ENCODE measurements at places on chromosomes 5 and 9. TPM values are rescaled to one million over a fixed set of nuclear protein-coding genes. Genes with fewer than 3 reads are reported as not detected.

FOXD4 gene
- 0.25 TPM for total RNA-seq

SARDH gene
- total RNA-seq = 4.0 TPM

DOCK8 gene
- total RNA-seq = 0.78 TPM

PRRC2B gene
- 178 TPM for total RNA-seq

SLC34A3 gene
- 0.15 TPM for total RNA-seq

CDK7 gene
- 45.6 TPM for total RNA-seq

HAVCR2 gene
- 0.25 TPM for total RNA-seq

MOB3B gene
- total RNA-seq = 5.1 TPM

NTNG2 gene
- total RNA-seq = 3.5 TPM

PPP2R2B gene
- total RNA-seq = 71.5 TPM

DNA sequence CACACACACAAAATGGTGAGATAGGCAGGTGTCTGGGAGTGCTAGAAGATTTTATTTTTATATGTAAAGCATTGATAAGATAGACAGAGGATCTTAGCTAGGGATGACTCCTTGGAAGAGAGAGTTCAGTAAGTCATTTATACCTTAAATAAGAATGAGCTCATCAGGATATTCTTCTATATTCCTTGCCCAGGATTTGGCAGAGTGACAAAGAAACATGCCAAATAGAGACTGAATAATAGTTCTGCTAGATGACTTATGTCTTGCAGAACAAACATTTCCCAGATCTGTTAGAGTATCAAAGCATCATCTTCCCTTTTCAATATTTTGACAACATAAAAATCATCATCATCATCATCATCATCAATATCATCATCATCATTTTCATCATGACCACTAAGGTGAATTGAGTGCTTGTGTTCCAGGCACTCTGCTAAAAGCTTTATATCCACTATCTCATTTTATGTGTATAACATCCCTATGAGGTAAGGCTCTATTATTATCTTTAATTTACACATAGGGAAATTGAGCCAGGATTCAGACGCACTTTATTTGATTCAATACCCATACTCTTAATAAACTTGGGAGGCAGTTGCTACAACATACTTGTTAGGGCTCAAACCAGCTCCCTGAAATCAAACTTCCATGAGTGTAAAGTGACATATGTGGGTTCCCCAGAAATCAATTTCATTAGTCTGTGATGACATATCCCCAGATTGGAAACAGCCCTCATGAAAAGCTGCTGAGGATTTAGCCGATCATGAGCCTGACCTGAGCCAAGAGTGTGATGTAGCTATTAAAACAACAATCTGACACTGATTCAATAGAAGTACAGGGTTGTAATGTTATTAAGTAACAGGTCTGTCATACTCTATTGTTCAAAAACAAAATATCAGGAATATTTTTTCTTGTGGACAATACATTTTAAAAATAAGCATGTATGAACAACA lies 176.3 kb upstream of the SEMA6A start:
- ATAC-seq = no peak

GRCh38 chr5:168096525-168096924 lies 194.9 kb upstream of the WWC1 start:
- ATAC-seq = no peak

DNA sequence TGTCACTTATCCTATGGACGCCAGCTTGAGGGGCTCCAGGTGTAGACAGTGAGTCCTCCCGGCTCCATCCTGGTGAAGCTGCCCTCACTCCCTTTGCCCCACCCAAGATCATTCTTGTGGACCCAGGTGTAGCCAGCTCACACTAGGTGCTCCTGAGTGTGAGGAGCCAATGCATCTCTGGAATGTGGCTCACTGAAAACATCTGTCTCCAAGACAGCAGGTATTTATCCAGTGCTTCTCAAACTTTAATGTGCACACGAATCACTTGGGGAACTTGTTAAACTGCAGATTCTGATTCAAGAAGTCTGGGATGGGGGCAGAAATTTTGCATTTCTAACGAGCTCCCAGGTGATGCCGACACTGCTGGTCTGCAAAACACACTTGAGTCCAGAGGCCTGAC lies 13.5 kb upstream of the ENC1 start:
- ATAC-seq = no peak

DNA sequence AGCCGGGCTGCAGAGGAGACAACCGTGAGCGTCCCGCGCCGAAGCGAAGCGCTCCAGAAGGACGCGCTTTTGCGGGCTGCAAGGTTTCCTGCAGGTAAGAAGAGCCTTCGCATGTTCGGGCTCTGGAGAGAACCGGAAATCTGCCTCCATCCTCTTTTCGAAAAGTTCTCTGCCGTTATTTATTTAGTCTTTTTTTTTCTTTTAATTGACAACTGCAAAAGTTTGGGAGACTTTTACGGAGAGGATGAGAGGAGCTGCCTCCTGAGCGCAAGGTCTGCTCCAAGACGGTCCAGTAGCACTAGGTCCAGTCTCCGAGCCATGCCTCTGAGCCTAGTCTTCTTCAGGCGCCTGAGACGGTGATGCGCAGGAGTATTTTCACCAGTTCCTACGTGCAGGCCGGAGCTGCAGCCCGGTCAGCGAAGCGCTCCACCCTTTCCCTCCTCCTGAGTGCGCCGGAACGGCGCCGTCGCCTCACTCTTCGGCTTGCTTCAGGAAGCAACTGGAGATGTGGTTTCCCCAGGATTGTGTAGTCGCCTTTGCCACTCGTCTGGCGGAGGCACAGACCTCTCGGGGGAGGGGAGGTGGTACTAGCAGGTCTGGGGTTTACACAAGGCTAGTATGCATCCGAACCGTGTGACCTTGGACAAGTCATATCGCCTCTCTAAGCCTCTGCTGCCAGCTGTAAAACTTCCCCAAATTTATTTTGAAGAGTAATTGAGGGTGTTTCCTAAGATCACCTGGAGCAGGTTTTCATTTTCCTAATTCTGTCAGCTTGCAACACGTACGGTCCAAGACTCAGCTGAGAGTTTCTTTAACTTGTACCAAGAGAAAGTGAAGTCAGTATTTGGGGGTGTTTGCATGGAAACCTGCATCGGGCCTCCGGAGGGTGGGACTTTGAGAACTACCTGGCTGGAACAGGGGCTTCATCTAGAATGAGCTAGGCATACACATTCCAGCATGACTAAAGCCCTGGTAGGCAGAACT lies 4.5 kb downstream of the POU4F3 start:
- no peak for ATAC-seq

- ATAC-seq = no peak
These were observed 1.4 kb downstream of the MYO10 start for GRCh38 chr5:16934677-16935153.

GRCh38 chr9:126965541-126966428 lies 51.2 kb downstream of the RALGPS1 start:
- no peak for ATAC-seq

- no peak for ATAC-seq
These were observed 313.3 kb downstream of the EBF1 start for GRCh38 chr5:158786390-158786789.

DNA sequence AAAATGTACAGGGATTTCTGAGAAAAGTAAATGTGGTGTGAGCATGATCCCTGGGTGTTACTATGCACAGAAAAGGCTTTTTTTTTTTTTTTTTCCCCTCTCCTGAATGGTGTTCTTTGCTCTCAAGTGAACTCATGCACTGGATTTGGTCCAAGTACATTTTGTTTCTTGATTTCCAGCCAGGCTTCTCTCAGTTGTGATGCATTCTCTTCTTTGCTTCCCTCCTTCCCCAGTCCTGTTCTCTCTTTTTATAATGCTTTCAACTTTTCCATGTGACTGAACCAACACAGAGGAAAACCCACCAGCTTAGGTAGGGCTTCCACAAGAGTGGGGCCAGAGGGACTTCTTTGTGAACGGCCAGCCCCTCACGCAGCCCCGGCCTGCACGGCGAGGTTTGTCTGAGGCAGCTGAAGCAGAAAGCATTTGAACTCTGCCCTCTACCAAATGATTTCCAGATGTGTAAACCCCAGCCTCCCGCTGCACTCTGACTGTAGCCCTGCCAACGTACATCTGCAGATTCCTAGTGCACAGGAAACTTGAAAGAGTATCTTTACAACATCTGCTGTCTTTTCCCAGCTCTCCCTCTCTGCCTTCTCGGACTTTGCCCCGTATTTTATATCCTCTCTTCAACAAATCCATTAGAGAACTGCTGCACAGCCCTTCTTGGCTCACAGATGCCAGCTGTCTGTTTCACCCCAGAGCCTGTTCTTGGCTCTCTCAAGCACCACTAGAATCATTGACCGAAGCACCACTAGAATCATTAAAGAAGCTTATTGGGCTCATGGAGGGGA lies 71.8 kb upstream of the CD180 start:
- ATAC-seq = peak; percentile 78

DNA sequence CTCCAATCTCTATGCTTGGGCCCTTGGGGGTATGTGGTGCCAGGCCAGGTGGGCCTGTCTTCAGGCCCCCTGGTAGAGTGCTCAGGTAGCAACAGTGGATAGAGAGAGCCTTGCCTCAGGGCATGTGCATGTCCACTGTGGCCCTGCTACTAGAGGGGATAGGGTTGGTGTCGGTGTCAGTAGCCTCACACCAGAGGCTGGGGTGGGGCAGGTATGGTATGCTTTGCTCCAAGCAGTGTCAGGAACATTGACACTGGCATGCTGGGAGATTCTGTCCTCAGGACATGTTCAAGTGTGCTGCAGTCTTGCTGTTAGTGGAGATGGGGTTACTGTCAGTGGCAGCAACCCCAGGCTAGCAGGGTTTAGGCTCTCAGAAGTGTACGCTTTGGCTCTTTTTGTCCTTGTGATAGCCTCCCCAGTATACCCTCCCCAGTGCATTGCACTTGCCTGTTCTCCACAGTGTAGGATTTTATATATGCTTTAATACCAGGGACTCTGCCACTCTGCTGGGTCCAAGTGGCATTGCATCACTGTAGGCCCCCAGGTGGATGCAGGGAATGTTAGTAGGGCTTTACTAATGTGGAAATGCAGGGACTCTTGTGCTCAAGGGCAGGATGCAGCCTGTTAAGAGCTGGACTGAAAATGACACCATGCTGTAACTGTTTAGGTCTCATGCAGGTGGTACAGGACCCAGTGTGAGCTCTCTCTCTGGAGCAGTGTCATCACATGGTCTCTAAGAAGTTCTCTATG lies 21.6 kb downstream of the RIC1 start:
- ATAC-seq = no peak

GRCh38 chr5:73375191-73375545 lies 73.4 kb downstream of the FOXD1 start:
- no peak for ATAC-seq

DNA sequence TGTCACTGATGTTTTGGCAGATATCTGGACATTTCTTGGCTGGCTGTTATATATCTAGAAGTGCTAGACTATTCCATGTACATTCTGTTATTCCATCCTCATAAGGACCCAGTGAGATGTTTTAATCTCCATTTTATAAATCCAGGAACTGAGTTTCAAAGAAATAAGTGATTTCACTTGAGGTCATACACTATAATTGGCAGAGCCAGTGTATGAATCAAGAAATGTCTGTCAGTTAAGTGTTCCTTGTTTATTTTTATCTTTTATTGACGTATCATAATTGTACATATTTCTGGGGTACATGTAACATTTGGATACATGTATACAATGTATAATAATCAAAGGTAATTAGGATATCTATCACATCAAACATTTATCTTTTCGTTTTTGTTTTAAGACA lies 338.3 kb upstream of the KLF4 start:
- no peak for ATAC-seq

- ATAC-seq = no peak
These were observed 132.9 kb upstream of the SLC30A5 start for GRCh38 chr5:68960961-68961360.

DNA sequence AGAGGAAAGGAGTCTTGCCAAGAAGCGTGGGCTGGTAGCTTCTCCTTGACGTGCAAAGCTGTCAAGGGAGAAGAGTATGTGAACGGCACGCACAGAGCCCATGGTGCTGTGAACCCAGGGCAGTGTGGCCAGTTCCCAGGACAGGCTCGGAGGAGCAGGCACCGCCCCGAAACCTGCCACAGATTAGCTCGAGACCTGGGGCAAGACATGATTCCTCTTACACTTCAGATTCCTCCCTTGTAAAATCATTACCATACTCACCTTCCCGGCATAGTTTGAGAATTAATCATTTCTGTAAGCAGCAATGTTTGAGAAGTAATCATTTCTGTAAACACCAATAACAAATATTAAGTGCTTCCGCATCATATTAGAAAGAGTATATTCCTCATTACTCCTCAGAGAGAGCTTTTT lies 19.9 kb downstream of the GOLM1 start:
- ATAC-seq = peak; percentile 40

DNA sequence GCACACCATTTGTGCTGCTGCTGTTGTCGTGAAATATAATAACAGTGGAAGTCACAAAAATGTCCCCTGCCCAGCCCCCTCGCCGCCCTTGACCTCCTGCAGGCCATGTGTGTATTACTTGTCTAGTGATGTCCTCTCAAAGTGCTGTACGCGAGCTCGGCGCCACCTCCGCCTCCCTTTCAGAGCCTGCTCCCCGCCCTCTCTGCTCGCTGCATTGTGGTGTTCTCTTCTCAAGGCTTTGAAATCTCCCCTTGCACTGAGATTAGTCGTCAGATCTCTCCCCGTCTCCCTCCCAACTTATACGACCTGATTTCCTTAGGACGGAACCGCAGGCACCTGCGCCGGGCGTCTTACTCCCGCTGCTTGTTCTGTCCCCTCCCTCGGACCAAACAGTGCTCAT lies 14.7 kb upstream of the CFAP157 start:
- no peak for ATAC-seq

- peak; percentile 45 for ATAC-seq
These were observed 43.5 kb upstream of the TCF7 start for GRCh38 chr5:134070725-134071613.

GRCh38 chr5:179470201-179470600 lies 80.2 kb upstream of the RUFY1 start:
- ATAC-seq = no peak

- no peak for ATAC-seq
These were observed 423.0 kb downstream of the TUSC1 start for GRCh38 chr9:25255216-25255615.

DNA sequence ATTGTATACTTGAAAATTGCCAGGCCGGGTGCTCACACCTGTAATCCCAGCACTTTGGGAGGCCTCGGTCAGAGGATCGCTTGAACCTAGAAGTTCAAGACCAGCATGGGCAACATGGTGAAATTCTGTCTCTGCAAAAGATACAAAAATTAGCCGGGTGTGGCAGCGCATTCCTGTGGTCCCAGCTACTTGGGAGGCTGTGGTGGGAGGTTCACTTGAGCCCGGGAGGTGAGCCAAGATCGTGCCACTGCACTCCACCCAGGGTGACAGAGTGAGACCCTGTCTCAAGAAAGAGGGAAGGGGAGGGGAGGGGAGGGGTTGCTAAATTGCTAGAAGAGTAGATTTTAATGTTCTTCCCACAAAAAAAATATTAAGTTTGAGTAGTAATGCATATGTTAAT lies 53.2 kb downstream of the FNBP1 start:
- no peak for ATAC-seq

DNA sequence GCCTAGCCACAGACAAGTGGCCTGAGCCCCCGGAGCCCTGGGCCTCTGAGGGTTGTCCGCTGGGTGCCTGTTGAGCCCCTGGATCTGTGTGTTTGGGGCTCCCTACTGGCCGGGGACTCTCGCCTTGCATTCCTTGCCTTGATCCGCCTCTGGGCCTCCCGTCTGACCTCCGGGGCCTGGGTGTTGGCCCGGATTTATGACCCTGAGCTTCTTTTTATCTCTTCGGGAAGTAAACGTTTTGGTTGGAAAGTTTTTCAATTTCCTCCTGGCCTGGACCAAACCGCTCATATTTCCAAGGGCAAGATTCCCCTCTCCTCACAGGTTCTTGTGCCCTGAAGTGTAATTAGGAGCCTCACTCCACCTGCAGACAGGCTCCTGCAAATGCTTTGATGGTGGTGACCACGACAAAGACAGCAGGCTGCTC lies 69.3 kb upstream of the EGFLAM start:
- no peak for ATAC-seq

All from motor neuron (in vitro differentiated cells).